Renal cortex interstitium (tissue), 15 donors: ENCODE measurements at places on chromosomes 4 and X. TPM values are rescaled to one million over a fixed set of nuclear protein-coding genes. Genes with fewer than 3 reads are reported as not detected.

The TMEM144 gene
- polyA plus RNA-seq: 4.0 TPM

The NDST3 gene
- 3.1 TPM for polyA plus RNA-seq

The CT47B1 gene
- not detected for polyA plus RNA-seq

The CXCL11 gene
- polyA plus RNA-seq: 0.51 TPM

The REELD1 gene
- polyA plus RNA-seq: 0.39 TPM

The SPARCL1 gene
- polyA plus RNA-seq: 7.5 TPM

GRCh38 chr4:56641494-56642051 is 39.5 kb downstream of the HOPX start:
- DNase-seq: no peak

GRCh38 chrX:102067966-102068723 is 57.3 kb upstream of the TCEAL2 start:
- DNase-seq: peak; percentile 3

- no peak for DNase-seq
Measured at GRCh38 chr4:1972414-1972813, 36.4 kb downstream of the NELFA start.

GRCh38 chr4:126697748-126698147 is 935.0 kb upstream of the INTU start:
- DNase-seq: no peak

DNA sequence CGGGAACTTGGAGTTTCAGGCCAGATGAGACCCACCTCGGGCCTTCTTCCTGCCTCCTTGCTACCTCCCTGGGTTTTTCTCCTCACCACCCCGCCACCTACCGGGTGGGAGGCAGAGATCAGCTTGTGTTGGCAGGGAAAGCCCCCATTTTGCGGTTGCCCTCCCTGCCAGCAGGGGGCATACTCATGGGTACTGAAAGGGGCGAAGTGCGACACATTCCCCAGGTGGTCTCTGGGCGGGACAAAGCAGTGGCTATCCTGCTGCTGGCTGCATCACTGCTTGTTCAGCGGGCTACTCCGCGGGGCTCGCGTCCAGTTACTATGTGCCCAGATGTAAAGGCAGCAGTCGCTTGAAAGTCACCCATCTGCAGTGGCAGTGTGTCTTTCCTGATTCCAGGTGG is 330.3 kb downstream of the PDHA2 start:
- DNase-seq: no peak

DNA sequence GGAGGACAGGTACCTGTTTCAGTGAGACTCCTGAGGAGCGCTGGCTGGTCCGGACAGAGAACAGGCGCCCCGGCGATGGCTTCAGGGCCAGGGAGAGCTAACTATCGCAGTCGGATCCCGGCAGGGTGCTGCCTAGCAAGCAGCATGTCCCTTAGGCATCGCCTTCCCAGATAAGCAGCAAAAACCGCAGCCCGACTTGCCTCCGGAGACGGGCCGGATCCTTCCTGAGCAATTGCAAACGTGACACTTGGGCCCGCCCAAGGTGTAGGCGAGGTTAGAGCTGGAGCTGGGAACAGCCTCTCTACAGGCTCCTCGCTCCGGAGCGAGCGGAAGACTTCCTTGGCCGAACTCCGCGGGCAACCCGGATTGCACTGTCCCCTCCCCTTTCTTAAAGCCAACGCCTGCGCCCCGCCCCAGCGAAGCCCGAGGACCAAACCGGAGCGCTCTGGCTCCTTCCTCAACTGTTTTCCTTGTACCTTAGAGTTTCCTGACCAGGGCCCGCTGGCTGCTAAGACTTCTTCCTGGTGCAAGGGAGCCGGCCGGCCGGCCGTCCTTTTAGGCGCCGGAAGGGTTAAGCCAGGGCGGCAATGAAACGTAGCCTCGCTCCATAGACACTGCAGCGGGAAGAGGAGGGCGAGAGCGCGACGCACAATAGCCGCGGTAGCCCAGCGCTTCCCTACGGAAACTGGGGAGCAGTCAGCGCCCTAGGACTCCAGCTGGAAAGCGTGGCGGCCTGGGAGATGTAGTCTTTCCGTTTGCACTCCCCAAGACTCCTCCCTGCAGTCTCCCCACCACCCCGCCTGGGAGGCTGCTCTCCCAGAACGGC is at the start of gene OPHN1:
Gene OPHN1 (minus strand): TSS at position 341 of the 826 bp plus-strand sequence. CDS start 475 bp downstream, outside the sequence.
- DNase-seq: peak; percentile 40

DNA sequence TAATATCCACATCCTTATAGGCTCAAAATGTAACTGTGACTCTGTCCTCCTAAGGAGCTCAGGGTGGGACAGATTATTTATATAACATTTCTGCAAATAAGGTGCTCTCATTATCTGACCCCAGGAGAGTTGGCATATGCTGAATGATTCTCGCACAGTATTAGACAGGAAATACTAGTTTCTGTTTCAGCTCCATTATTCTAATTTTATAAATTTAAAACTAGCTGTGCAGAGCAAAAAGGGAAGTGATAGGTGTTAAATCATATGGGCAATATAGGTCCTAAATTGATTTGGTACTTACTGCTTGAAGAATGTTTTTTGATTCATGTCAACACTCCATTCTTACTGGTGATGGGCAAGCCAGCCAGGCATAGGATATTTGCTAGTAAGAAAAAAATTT is 141.5 kb downstream of the GLRA2 start:
- DNase-seq: no peak
